Activated naive CD4-positive, alpha-beta T cell (primary cell): ENCODE measurements at places on chromosomes 2 and 18.

DNA sequence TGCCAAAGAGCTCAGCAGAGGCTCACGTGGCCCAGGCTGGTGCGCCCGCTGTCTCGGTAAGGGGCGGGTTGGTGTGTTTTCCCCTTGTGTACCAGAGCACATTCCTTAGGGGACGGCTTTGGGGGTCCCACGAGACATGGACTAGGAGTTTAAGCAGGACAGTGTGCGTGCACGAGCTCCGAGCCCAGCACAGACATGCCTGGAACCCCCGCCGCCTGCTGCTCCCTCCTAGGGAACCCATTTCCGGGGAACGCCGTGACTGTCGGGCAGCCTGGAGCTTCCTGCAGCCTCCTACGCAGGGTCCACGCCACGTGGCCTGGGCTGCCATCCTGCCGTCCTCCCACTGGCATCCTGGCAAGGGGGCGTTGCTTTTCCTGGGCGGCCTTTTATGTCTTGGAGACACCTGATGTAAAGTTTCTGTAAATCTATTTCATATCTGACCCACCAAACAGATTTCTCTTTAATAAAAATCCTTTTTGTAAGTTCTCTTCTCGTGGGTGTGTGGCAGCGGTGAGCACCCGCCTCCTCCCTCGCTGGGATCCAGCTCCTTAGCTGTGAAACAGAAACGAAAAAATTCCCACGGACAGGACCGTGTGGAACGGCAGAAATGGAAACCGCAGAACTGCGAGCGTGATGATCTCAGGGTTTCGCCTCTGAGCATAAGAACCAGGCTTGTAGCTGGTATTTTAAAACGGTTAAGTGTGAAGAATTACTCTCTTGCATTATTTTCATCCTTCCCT is 43.5 kb upstream of the KCNG2 start:
- no peak for DNase-seq

GRCh38 chr18:69785466-69785865 is 162.2 kb downstream of the CD226 start:
- DNase-seq: no peak

- no peak for DNase-seq
These were observed 132.0 kb upstream of the HDAC4 start for GRCh38 chr2:239532859-239533258.

GRCh38 chr18:52596748-52597435 is 256.9 kb downstream of the DCC start:
- DNase-seq: no peak

- DNase-seq: no peak
These were observed 233.5 kb upstream of the ATP5MC3 start for GRCh38 chr2:175414882-175415487.

DNA sequence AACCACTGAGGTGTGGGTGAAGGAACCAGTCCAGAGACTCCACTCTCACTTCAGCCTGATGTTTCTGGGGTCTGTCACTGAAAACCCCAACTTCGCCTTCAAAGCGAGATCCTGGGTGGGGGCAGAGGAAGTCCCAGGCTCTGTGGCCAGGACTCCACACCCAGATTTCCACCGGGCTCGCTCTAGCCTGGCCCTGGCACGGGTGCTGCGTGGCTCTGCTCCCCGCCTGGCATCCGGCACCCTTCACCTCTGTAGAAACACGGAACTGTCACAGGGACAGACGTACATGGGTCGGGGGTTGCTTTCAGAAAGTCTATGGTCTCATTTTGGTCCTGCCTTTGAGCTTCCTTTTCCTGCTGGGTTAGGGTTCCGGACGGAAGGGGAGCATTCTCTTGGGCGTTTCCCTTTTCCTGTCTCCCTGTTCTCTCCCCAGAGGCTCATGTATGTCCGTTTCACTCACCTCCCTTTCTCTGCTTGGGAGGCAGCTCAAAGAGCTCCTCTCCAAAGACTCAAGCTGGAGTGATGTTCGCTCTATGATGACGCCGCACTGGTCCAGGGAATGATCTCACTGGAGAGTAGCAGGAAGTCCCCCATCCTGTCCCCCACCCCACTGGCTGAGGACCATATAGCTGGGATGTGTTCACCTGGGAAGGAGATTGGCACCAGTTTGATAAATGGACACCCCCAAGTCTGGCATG is 41.5 kb downstream of the ODC1 start:
- DNase-seq: no peak

DNA sequence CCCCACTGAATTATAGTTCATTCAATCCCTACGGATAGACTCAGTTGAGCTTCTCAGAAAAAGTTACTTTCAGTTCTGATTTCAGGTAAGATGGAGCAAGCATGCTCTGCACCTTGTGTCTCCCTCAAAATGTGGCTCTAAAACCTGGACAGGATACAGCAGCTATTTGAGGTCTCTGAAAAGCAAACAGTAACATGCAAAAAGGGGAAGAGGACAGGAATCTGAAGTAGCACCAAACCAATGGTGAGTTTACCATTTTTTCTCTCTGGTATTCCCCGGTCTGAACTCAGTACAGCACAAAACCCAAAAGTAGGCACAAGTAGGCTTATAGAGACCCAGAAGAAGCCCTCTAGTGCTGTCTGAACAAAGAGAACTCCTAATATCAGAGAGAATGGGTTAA is 34.1 kb downstream of the LANCL1 start:
- DNase-seq: no peak

DNA sequence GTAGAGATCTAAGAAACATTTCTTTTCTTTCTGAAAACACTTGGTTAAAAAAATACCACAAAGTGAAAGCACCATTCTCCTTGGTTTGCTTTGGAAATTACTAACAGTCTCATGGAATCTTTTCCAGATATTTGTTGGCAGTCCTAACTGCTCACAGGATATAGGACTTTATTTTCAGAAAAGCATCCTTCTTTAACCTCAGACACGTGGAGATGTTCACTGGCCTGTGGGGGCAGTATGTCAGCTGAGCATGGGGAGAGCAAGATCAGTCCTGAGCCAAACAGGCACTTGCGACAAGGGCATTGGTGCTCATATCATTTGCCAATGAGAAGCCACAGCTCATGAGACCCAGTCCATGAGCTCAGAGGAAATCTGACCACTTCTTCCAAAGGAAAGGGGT is 371.9 kb downstream of the NBAS start:
- no peak for DNase-seq

- no peak for DNase-seq
These were observed 44.5 kb downstream of the TMEM182 start for GRCh38 chr2:102806250-102806837.

DNA sequence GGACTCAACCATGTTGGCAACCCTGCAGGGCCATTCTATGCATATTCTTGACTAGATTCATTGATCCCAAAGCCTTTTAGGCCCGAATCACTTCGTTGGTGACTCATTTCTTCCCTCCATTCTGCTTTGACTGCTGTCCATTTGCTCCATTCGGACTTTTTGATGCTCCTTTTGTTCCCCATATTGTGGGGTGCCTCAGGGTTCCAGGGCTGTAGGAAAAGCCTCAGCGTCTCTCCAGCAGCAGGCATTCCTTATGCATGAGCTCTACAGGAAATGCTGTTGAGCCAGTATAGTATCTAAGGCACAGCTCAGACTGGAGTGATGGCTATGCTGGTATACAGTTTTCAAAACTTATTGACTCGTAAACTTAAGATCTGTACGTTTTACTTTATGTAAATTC is 292.6 kb downstream of the PRKCE start:
- DNase-seq: no peak

GRCh38 chr18:13006531-13007247 is 15.5 kb downstream of the CEP192 start:
- no peak for DNase-seq

DNA sequence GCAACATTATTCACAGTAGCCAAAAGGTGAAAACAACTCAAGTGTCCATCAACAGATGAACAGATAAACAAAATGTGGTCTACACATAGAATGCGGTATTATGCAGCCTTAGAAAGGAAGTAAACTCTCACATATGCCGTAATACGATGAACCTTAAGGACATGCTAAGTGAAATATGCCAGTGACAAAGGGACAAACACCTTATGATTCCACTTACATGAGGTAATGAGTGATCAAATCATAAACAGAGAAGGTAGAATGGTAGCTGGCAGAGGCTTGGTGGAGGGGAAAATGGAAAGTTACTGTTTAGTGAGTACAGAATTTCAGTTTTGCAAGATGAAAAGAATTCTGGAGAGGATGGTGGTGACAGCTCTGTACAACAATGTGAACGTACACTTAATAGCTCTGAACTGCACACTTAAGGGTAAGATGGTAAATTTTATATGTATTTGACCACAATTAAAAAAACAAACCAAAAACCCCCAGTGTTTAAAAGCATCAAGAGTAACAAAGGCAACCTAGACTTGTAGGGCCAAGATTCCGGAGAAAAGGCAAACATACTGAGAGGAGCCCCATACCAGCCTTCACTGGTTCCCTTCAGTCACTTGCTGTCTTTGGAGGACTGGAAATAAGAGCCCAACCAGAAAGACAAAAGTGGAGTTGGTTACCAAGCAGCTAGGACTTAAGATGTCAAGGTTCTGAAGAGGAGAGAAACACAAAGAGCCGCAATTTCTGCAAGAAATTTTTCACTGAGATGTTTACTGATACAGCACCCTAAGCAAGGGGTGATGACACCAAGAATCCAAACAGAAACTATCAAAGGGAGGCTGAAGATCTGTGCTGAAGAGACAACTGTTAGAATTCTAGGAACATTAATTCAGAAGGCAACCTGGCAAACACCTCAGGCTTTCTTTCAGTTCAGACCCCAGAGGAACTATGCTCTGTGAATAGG is 61.3 kb downstream of the CUL3 start:
- no peak for DNase-seq

DNA sequence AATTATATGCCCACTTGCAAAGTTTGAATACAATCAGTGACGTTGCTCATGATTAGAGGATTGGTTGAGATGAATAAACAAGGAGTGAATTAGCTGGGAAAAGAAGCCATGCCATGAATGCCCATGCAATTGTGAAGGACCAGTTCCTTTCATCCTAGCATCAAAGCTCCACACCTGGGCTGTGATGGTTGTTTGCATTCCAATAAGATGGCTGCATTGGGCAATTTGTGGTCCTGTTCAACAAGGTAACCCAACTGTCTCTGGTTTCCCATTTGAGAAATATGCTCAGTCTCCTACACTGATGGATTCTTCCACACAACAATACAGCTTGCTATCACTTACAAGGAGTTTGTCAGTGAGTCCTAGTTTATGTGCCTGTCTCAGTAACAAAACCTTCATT is 550.2 kb downstream of the STK39 start:
- no peak for DNase-seq

- no peak for DNase-seq
These were observed 18.7 kb downstream of the ARHGAP25 start for GRCh38 chr2:68753318-68753717.

GRCh38 chr18:9244376-9244775 is 90.2 kb upstream of the TWSG1 start:
- no peak for DNase-seq

DNA sequence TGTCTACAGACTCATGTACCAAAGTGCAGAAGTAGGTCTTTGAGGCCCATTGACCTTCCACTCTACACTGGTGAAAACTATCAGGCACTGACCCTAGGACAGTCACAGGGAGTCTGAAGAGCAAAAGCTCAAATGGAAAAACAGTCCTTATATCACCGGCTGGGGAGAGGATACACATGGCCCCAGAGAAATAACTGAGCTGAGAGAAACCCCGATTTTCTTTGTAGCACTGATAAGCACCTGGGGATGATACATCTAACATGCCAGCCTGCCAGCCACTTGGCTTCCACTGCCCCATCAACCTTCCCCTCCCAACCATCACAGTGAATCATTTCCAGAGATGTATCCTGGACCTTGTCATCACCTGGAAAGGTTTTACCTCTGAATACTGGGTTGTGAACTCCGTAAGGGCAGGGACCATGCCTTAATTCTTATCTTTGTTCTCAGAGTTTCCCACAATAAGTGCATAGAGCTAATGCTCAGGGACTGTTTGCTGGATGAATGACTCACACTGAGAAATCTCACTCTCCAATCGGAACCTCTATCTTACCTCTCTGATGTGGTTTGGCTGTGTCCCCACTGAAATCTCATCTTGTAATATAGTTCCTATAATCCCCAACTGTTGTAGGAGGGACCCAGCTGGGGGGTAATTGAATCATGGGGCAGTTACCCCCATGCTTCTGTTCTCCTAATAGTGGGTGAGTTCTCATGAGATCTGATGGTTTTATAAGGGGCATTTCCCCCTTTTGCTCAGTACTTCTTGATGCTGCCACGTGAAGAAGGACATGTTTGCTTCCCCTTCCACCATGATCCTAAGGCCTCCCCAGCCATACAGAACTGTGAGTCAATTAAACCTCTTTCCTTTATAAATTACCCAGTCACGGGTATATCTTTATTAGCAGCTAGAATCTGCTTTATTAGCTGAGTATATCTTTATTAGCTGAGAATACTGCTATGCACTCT is 37.1 kb downstream of the EVA1A start:
- no peak for DNase-seq

DNA sequence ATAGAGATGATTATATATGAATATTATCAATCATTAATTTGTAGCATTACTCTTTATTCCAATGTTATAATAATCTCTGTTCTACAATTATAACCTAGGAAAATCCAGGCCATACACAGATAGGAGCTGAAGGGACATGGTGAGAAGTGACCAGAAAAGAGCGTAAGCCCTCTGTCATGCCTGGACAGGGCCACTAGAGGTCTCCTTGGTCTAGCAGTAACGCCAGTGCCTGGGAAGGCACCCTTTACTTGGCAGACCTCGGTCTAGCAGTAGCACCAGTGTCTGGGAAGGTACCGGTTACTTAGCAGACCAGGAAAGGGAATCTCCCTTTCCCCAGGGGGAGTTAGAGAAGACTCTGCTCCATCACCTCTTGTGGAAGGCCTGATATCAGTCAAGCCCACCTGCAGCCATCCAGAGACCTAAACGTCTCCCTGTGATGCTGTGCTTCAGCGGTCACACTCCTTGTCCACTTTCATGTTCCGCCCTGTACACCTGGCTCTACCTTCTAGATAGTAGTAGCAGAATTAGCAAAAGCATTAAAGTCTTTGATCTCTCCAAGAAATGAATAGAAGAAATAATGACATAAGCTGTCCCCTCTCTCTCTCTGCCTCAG is 447.5 kb upstream of the FSIP2 start:
- DNase-seq: no peak

DNA sequence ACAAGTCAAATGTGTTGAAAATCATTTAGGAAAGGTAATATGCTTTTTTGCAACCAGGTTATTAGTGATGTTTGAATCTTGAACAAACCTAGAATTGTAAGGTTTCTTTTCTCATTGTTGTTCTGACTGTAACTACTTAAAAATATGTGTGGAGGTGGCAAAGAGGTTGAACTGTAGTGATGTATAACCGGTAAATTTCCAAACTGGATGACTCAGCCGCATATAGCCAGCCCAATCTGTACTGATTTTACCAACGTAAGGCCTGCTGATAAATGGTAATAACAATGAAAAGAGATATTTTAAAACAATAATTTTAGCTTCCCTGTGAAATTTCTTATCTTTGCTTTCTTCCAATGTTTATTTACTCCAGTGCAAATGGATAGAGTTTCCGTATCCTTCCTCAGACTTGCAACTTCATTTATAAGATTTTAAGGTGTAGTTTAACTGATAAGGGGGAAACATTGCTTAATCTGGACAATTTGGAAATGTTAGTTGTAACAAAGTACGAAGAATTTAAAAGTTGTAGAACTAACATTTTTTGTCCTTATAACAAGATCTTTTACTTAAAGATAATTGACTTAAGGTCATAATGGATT is 1170.4 kb upstream of the ZEB2 start:
- no peak for DNase-seq
